ENCODE measurements at places on chromosomes 16 and 17. TPM values are rescaled to one million over a fixed set of nuclear protein-coding genes. Genes with fewer than 3 reads are reported as not detected.

Gene PSMD7
- total RNA-seq, result 130 TPM

Gene SBK1
- 0.32 TPM for total RNA-seq

Gene HOXB6
- 6.2 TPM for total RNA-seq

Gene INCA1
- total RNA-seq, result not detected

Gene KRTAP4-2
- total RNA-seq, result not detected

Gene PPP1R27
- total RNA-seq, result not detected

Gene SEZ6L2
- 3.9 TPM for total RNA-seq

Gene HSBP1
- total RNA-seq, result 45.5 TPM

Gene RAP1GAP2
- 0.65 TPM for total RNA-seq

Gene CCL7
- 1.3 TPM for total RNA-seq

Gene NHLRC4
- total RNA-seq, result 1.6 TPM

Gene FOXC2
- total RNA-seq, result 2.4 TPM

Gene TEX2
- 24.5 TPM for total RNA-seq

Gene AOC3
- total RNA-seq, result under 0.01 TPM

Gene TMEM235
- total RNA-seq, result 0.46 TPM

Gene PTX4
- not detected for total RNA-seq

Gene MT3
- not detected for total RNA-seq

Gene AANAT
- not detected for total RNA-seq

Gene ANKRD40CL
- total RNA-seq, result not detected

Gene OR1D5
- not detected for total RNA-seq

Gene TBC1D3
- total RNA-seq, result not detected

Gene TMEM114
- not detected for total RNA-seq

Gene CDH5
- 373 TPM for total RNA-seq

Gene USH1G
- not detected for total RNA-seq

Gene ZFPM1
- 0.97 TPM for total RNA-seq

Gene AKAP10
- 13.6 TPM for total RNA-seq

Gene BAIAP2
- 6.5 TPM for total RNA-seq

Gene TEKT1
- total RNA-seq, result not detected

Gene CCL8
- not detected for total RNA-seq

Gene DNAAF8
- total RNA-seq, result 0.32 TPM

Gene KCNAB3
- total RNA-seq, result 0.32 TPM

Gene CRHR1
- total RNA-seq, result not detected

Gene EVI2B
- total RNA-seq, result 0.46 TPM

Gene TNFRSF13B
- not detected for total RNA-seq

Gene CLEC3A
- total RNA-seq, result not detected

Gene TNRC6A
- 27.6 TPM for total RNA-seq

Gene PPL
- total RNA-seq, result 0.46 TPM

Gene CHST4
- total RNA-seq, result not detected

Gene SPNS2
- 17.3 TPM for total RNA-seq

Gene ITGAD
- total RNA-seq, result not detected

Gene TAT
- not detected for total RNA-seq

Gene AIPL1
- not detected for total RNA-seq

Gene OR1F1
- total RNA-seq, result not detected

Gene RASD1
- 6.8 TPM for total RNA-seq

Gene KRT31
- not detected for total RNA-seq

Gene ATP2A1
- total RNA-seq, result 0.30 TPM

Gene TTYH2
- total RNA-seq, result 1.2 TPM

Gene CHST5
- not detected for total RNA-seq

Gene OR1A1
- not detected for total RNA-seq

Gene GPR139
- not detected for total RNA-seq

Gene ABCA8
- total RNA-seq, result 0.32 TPM

Gene GCGR
- not detected for total RNA-seq

Measured in epithelial cell of umbilical artery (primary cell).